NCI-H2171 (cell line): ENCODE measurements at places on chromosomes 6 and 20.

DNA sequence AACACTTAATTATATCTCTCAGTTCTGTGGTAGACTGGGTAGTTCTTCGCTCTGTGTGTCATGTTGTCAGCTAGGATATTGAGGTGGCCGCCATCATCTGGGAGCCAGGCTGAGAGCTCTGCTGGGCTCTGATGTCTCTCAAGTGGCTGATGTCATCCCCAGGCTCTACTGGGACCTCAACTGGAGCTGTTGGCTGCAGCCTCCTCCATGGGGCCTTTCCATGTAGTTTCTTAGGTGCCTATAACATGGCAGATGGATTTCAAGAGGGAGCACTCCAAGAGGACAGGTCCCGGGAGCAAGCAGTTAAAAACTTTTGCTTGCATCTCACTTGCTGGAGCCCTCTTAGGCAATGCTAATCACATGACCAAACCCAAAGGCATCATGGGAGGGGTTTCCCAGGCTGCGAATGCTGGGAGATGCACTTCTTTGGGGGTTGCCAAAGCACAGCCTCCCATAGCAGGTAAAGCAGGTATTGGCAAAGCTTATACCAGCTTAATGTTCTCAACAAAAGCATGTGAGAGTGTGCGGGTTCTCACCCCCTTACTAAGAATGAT is 129.8 kb downstream of the TMEM242 start:
- no peak for DNase-seq

DNA sequence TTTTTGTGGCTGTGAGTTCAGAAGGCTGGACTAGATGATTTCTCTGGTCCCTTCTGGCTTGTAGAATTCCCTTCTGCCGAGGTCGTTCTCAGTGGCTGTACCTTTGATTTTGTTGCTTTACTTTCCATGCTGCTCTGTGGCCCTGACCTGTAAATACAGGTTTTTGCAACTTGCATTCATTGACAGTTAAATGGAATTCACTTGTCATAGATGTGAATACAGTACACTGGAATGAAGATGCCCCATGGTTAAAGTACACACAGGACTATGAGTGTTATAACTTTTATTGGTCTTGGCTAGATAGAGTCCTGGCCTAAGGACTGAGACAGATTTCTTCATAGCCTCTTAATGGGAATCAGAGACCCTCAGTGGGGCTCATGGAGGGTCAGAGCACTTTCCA is 12.9 kb upstream of the EFCAB8 start:
- DNase-seq = no peak

DNA sequence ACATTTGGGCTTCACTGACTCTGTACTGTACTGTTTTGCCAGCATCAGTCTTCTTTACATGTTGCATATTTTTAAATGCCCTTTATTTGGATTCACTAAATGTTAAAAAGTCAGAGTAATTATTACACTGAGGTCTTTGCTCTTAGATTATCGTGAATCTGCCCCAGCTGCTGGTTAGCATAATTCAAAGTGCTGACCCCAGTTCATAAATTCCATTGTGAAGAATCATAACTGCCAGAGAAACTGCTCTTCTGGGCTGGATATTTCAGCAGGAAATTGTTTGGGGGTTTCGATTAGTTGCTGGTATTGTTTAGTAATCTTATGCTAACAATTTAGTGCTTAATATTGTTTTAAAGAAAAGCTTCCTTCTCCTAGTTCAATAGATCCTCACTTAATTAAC is 682.1 kb upstream of the MAP3K7 start:
- DNase-seq = no peak

- DNase-seq = no peak
These were observed 143.2 kb downstream of the PTCHD4 start for GRCh38 chr6:47967843-47968242.

GRCh38 chr20:10603971-10604864 is 69.6 kb downstream of the JAG1 start:
- no peak for DNase-seq
